Colonic mucosa (tissue), 4 donors: ENCODE measurements at places on chromosomes 11 and 22. TPM values are rescaled to one million over a fixed set of nuclear protein-coding genes. Genes with fewer than 3 reads are reported as not detected.

DNA sequence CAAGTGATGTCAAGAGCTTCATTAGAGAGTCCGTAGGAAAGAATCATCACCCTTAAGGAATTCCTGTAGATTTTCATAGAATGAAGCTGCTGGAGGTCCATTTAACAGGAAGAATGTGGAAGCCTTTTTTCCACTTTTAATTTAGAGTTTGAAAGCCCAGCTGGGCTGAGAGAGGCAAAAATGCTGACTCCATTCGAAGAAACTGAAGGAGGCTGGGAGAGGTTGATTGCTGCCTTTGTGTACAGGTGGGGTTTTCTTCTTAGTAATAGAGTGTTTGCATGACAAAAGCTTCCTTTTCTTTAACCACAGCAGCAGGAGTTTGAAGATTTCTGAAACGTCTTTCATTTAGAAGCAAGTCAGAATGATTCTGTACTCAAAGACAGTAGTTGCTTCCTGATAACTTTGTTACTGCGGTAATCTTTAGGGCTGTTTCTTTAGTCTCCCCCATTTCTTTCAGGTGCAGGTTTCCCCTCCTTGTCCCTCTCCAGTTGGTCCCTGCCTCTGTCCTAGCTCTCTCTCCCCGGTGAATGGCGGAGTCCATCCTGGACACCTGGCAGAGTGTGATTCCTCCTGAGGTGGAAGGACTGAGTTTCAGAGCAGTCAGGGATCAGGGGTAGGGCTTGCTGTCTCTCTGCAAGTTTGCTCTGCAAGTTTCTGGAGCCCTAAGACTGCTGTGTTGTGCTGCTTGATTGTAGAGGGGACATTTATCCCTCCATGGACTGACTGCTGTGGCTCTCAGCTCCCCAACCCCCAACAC, 166.2 kb downstream of the LDLRAD3 start:
- DNase-seq, result no peak

DNA sequence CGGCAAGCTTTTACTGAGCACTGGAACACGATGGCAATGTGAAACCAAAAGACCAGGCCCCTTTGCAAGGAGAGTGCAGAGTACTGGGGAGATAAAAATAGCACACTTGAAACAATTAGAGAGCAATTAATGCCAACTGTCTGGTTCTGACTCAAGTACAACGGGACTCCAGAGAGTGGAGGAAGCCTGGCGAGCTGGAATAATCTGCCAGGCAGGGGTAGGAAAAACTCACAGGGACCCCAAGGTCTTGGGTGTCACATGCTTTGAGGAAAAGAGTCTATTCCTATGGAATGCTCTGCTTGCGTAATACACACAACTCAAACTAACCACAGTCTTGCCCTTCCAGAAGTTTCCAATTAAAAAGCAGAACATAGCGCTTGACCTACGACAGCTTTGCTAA, 113.0 kb upstream of the CLMP start:
- no peak for DNase-seq

DNA sequence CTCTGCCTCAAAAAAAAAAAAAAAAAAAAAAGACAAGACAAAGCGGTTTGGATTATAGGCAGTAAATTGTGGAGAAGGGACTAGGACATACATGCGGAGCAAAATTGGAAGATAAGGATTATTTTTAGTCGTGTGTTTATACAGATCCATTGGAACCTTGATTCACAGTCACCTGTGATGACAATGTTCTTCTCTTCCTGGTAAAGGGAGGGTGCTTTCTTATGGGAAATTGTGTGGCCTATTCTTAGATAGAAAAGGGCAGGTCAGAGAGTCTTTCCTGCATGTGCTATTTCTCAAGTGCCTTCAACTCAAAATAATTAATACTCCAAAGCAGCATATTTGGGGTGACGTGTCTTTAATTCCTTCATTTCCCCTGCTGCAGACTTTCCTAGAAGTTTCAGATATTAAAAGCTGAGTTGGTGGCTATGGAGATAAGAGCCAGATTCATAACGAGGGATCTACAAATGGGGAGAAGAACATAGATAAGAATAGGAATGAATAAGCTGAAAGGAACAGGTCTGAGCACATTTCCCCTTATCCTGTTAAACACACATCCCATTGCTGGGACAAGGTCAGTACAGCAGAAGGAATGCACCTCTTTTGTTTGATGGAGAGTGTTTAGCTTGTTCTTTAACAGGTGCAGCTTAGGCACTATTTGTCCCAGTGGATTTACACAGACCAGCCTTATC, 22.5 kb downstream of the GSTT2B start:
- no peak for DNase-seq

GRCh38 chr11:62728171-62728988, at the start of gene TTC9C:
TTC9C (plus strand) TSS chr11:62728486; CDS start chr11:62728849, 363 bp downstream.
- DNase-seq, result peak; percentile 94

- DNase-seq, result no peak
These were observed 23.5 kb downstream of the RRM1 start for GRCh38 chr11:4118107-4118506.

DNA sequence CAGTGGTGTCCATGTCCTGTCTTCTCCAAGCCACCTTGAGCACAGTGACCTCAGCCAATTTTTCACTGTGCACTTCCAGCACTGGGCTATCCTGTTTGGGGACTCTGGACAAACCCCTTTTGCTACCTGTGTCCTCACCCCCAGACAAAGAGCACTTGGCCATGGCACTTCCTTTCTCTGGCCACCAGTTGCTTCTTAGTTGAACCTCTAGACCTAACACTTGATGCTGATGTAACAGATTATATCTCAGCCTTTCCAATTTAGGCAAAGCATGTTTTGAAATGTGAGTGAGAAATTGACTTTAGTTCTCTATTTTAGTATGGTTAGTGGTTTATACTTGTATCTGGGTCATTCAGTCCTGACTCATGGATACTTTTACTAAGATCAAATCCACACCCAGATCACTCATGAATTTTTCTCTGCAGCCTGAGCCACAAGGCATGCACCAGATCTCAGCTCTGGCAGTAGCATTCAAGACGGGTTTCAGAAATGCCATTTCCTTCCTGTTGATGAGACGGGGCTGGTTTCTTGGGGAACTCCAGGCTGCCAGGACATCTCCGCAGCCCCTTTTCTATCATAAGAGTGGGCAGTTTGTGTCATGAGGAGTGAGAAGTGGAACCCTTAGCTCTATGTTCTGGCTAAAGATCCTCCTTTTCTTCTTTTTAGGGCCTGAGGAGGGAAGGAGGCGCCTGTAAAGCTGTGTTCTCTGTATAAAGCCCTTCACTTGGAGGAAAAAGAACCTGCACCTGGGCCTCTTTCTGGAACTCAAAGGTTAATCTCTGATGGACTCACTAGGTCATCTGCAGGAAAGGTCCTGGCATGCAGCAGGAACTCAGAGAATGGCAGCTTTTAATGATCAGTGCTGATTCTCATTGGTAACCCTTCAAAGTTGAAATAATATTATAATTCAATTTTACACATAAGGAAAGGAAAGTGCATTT, 185.6 kb upstream of the TENM4 start:
- DNase-seq, result no peak

GRCh38 chr22:23054531-23055257, 15.6 kb upstream of the GNAZ start:
- DNase-seq, result peak; percentile 15

GRCh38 chr11:122882189-122882856, at the start of gene JHY:
JHY (plus strand) TSS chr11:122882759; CDS start chr11:122885850, 3,091 bp downstream.
- peak; percentile 54 for DNase-seq

DNA sequence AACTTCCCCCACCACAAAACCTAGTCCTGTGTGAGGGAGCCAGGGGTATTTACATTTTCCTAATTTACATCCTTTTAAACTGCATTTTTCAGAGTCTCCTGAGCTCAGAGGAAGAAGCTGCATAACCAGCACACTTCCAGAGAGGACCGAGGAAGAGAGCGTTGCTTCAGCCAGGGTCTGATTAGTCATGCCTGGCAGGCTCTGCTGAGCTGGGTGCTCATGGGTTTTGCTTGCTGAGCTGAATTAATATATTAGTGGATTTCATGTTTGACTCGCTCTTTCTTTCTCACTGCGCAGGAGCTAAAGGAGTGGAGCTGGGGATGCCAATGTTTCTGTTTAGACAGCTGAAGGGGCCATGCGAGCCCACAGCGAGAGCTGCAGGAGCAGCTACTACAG, 539.3 kb upstream of the B3GAT1 start:
- DNase-seq, result no peak

- peak; percentile 88 for DNase-seq
These were observed 9.8 kb downstream of the SLC22A6 start for GRCh38 chr11:62974848-62975522.

The SHISAL1 gene
- total RNA-seq, result 0.27 TPM

The RAG1 gene
- total RNA-seq, result 1.5 TPM

The HYLS1 gene
- total RNA-seq, result 5.6 TPM

The RAB36 gene
- 2.3 TPM for total RNA-seq

The THY1 gene
- 6.9 TPM for total RNA-seq

The ADM2 gene
- 4.4 TPM for total RNA-seq
